Progenitor cell of endocrine pancreas (in vitro differentiated cells): ENCODE measurements at places on chromosomes 1 and 21. TPM values are rescaled to one million over a fixed set of nuclear protein-coding genes. Genes with fewer than 3 reads are reported as not detected.

CD1B gene
- total RNA-seq: not detected in 2 replicates

LRRC39 gene
- 1.1 and 1.8 TPM in 2 replicates for total RNA-seq

C1QA gene
- total RNA-seq: not detected in 2 replicates

ZSWIM5 gene
- total RNA-seq: 8.5 and 9.2 TPM in 2 replicates

PGLYRP4 gene
- total RNA-seq: not detected in 2 replicates

PTCH2 gene
- 2.9 and 3.0 TPM in 2 replicates for total RNA-seq

KANK4 gene
- 1.0 and 1.2 TPM in 2 replicates for total RNA-seq

ELOVL1 gene
- 46.0 and 50.8 TPM in 2 replicates for total RNA-seq

ZC3H12A gene
- total RNA-seq: 3.0 TPM in 2 replicates

ATP6V1G3 gene
- not detected in 2 replicates for total RNA-seq

CAMK2N1 gene
- 67.2 and 69.2 TPM in 2 replicates for total RNA-seq

FCGR1A gene
- total RNA-seq: not detected in 2 replicates

NCAM2 gene
- total RNA-seq: 0.60 and 1.1 TPM in 2 replicates

NBPF8 gene
- total RNA-seq: 16.6 and 19.6 TPM in 2 replicates

PROX1 gene
- total RNA-seq: 63.2 and 73.9 TPM in 2 replicates

OR10J1 gene
- not detected in 2 replicates for total RNA-seq

C21orf58 gene
- 28.6 and 31.5 TPM in 2 replicates for total RNA-seq

RXFP4 gene
- total RNA-seq: not detected in 2 replicates

DCDC2B gene
- total RNA-seq: not detected in 2 replicates

LACTBL1 gene
- not detected in 2 replicates for total RNA-seq

CD5L gene
- not detected in 2 replicates for total RNA-seq

TNFSF18 gene
- not detected in 2 replicates for total RNA-seq

CLCA4 gene
- total RNA-seq: not detected in 2 replicates

USH2A gene
- total RNA-seq: 0.55 and 0.78 TPM in 2 replicates
